Activated naive CD4-positive, alpha-beta T cell (primary cell): ENCODE measurements at places on chromosomes 7 and 10.

DNA sequence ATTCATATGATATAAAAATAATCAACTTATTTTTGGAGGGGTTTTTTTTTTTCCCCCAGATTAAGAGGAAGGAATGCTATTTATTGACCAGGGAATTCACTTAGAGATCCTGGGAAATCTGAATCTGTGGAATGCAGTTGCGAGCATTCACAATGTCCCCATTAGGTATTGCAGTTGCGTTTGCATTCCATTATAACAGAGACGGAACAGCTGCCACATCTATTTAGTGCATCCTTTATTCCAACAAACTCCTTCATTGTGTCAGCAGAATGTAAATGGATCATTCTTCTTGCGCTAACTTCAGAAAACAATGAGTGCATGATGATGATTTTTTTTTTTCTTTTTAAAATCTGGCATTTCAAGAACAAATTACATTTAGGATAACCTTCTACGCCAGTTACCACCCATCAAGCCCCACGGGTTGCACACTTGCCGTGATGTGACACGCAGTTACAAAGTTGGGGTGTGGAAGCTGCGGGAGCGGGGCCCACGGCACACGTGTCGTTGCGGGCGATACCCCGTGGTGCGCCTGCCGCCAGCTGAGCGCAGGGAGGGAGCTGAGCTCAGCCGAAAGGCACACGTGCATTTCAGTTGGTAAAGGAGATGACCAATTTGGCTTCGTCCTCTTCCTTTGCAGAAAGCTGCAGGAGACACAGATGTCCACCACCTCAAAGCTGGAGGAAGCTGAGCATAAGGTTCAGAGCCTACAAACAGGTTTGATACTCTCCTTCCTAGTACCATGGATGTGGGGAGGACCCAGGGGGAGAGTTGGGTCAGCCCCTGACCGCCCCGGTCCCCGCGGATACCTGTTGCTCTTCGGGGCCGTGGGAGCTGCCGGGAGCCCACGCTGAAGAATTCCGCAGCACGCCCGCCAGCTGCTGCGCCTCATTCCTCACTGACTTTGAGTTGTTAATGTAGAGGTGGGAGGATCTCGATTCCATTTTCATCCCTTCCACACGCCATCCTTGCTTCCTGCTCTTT is 175.3 kb upstream of the SH2B2 start:
- DNase-seq: no peak

GRCh38 chr7:4854916-4855315 is 6.9 kb downstream of the PAPOLB start:
- no peak for DNase-seq

DNA sequence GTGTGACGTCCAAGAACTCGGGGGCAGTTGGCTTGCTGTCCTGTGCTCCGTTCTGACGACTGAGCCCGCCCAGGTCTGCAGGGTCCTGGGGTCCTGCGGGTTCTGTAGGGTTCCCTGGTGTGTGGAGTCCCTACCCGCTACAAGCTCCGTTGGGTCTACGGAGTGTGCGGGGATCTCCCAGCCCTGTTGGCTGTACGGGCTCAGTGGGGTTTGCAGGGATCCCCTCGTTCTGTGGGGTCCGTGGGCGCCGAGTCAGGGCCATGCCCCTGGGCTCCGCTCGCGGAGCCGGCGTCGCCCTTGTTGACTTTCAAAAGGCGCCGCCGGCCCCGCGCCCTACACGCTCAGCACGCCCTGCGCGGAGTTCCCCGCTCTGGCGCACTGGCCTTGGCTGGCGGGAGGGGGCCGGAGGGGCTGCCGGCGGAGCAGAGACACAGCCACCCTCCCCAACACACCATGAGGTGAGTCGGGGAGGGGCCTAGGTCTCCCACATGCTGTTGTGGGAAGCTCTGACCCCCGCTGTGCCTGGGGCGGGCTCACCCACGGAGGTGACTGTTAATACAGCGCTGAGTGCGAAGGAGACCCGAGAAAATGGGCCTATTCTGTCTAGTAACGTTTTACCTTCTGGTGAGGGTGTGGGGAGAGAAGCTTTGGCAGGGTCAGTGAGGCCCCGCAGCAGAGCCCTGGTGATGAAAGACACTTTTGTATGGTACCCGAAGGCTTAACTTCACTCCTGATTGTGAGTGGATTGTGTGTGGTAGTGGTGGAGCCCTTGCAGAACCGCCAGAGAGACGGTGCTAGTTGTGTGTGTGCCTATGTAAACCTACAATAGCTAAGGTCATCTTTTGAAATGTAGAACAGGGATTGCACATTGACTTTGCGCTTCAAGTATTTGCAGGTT is 8.1 kb downstream of the TASOR2 start:
- DNase-seq: peak; percentile 6

DNA sequence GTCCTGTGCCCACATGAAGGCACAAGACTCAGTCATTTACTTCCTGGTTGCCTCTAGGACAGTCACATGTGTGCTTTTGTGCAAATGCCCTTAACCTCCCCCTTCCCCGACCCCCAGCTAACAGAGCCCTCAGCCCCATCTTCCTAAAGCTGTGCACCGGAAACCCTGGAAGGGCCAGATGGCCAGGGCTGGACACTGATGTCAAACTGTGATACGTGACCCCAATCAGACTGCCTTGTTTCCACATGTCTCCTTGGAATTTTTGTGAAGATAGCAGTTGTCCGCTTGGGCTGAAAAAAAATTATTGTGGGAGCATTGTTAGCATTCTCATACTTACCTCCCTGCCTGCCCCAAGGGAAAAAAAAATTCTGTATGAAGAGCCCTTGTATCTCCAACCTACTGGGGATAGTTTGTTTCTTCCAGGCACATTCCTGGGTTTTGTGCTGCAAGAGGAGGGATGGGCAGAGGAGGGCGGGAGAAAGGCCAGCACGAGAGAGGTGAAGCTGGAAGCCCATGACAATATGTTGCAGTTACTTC is 17.0 kb upstream of the ADAM12 start:
- DNase-seq: no peak

GRCh38 chr10:327889-328852 is 192.9 kb downstream of the ZMYND11 start:
- no peak for DNase-seq

DNA sequence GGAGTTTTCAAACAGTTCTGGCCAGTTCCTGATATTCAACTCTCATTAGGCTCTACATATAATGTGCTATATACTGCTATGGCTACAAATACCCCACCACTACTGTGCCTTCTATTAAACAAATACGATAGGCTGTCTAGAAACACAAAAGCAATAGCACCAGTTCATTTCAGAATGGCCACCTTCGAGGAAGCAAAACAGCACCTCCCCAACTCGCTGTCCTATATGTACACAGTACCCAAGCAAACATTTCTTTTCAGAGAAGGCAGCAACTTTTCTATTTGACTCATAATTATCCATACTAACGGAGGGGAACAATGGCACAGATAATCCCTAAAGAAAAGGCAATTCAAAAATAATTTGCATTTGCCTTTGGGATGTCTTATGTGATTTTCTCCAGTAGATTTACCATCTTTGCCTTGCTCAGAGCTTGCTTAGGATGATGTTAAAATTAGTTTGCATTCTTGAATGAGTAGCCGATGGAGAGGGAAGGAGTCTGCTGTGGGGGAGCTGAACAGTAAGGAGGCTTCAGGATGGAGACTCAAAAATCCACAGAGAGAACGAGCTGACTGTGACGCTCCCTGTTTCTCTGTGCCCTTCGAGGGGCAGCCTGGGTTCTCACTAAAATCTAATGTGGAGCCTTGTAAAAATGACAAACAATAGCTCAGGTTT is 218.7 kb downstream of the FANK1 start:
- DNase-seq: no peak

GRCh38 chr7:137449016-137449415 is 105.5 kb upstream of the PTN start:
- no peak for DNase-seq

GRCh38 chr7:92641921-92642511 is 51.8 kb upstream of the FAM133B start:
- DNase-seq: no peak

DNA sequence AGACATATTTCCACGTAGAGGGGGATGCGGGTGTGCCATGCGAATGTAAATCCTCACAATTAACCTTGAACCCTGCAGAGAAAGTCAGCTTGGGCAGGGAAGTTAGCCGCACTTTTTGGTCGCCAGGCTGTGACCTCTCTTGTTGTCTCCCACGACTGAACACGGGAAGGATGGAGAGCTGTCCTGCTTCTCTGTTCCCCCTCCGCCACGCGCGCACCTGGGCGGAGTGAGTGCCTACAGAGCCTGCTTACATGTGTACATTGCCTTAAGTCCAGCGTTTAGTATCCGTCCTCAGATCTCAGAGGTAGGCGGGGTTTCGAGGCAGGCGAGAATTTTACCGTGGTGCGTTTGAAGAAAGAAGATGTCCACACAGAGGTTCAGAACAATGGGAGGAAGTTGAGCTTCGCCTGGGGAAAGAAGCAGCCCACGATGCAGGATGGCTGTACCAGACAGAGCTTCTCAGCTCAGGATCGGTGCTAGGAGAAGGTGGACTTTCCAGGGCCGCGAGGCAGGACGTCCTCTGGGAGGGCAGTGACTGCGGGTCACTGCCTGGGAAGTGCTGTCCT is 482 bp upstream of the ERCC6 start:
- DNase-seq: peak; percentile 14

GRCh38 chr10:67175354-67175753 is 249.5 kb downstream of the LRRTM3 start:
- DNase-seq: no peak

- no peak for DNase-seq
Observed at GRCh38 chr7:48090095-48090805, 1.2 kb downstream of the UPP1 start.

GRCh38 chr7:77753173-77753572 is 45.1 kb downstream of the TMEM60 start:
- no peak for DNase-seq

- no peak for DNase-seq
Observed at GRCh38 chr7:28219793-28220192, 39.2 kb upstream of the JAZF1 start.
